Effector CD4-positive, alpha-beta T cell (primary cell): ENCODE measurements at places on chromosomes 6 and 20.

DNA sequence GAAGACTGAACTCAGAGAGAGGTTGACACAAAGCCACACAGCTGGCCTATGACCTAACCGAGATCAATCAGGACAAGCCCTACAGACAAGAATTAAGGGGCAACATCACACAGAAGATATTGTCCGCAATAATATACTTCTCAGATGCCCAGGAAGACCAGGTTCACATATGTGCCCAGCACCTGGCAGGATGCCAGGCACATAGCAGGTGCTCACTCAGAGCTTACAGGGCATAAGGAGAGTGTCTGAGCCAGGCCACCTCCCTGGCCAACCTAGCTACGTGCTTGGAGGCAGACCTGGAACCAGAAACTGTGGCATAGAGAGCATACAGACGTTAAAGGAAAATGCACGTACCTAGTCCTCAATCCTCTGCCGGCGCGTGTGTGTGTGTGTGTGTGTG, 87.0 kb upstream of the LRFN2 start:
- no peak for DNase-seq

GRCh38 chr6:122736616-122737015, 42.9 kb upstream of the FABP7 start:
- DNase-seq = no peak

DNA sequence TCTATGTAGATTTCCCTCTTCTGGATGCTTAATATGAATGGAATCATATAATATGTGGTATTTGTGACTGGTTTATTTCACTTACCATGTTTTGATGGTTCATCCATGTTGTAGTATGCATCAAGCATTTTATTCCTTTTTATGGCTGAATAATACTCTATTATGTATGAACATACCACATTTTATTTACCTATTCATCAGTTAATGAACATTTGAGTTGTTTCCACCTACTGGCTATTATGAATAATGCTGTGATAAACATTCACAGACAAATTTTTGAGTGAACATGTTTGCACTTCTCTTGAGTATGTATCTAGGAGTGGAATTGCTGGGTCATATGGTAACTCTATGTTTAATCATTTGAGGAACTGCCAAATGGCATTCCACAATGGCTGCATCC, 14.9 kb upstream of the ZNF451 start:
- no peak for DNase-seq

DNA sequence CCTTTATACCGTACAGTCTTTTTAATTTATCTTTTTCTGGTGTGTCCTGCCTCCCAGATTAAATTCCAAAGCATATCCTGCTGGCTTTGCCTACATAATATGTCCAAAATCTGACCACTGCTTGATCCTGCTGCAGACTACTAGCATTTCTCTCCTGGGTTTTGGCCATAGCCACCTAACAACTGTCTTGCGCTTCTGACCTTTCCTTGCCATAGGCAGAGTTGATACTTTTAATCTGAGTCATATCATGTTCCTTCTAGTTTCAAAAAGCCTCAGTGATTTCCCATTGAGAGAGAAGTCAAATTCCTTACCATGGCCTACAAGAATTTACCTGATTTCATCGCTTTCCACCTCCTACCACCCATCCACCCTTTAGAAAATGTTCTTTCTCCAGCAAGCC, 104.8 kb downstream of the BCKDHB start:
- no peak for DNase-seq

DNA sequence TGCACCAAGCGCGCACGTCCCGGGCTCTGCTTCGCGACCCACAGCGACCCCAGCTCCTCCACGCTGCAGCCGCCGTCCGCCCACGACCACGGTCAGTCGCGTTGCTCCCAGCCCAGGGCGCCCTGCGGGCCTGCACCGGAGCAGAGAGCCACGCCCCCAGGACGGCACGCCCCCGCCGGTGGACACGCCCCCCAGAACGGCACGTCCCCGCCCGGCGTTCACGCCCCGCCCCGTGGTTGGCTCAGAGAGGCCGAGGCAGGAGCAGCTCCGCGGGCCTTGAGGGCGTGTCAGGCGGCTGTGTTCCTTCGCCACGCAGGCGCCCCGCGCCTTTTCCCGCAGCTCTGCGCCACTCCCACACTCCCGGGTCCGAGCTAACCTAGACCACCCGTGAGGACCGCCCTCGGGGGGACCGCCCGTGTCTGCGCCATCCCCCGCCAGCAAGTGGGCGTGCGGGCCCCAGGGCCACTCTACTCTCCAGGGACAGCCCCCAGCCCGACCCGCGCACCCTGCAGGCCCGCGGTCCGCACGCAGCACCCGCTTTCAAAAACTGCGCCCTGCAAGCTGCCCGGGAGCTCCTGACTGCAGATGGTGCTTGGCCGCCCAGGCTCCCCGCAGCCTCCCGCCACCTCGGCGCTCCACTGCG, at the start of gene RNASET2:
TSS of gene RNASET2 (minus strand) at position 107 of the 643 bp plus-strand sequence. CDS start 368 bp downstream, outside the sequence.
- peak; percentile 99 for DNase-seq

GRCh38 chr6:79718509-79719247, 87.5 kb downstream of the SH3BGRL2 start:
- DNase-seq = no peak

GRCh38 chr6:107399935-107400334, 59.4 kb downstream of the PDSS2 start:
- no peak for DNase-seq

DNA sequence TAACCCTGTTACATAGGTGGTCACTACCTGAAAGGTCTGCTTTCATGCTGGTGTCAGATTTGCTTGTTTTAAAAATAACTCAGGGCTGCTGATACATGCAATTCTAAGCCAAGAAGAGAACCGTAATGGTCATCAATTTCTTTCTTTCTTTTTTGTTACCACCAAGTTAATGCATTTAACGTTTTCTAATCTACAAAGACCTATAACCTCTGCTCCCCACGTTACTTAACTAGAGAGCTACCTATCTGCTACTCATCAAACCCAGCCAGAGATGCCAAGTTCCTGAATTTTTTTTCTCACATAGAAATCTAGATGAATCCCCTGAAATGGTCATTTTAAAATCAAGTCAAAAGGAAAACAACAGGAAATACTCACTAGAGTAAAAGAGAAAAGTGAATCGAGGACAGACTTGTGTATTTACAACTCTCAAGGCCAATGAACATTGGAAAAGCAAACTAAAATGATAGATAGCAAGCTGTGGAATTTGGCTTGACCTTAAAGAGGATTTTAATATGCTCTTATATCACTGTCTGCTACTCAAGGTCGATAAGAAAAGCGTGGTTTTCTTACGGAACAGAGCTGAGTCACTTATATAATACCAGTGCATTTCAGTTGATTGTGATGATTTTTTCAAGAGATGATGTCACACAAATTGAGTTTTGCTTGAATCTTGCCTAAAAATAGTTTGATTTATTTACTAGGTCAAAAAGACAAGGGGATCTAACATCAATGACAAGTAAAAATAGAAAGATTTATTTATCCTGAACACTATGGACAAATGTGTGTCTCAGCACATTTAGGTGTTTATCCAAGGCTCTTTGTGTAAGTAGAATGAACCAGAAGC, 67.9 kb downstream of the SGK1 start:
- no peak for DNase-seq

DNA sequence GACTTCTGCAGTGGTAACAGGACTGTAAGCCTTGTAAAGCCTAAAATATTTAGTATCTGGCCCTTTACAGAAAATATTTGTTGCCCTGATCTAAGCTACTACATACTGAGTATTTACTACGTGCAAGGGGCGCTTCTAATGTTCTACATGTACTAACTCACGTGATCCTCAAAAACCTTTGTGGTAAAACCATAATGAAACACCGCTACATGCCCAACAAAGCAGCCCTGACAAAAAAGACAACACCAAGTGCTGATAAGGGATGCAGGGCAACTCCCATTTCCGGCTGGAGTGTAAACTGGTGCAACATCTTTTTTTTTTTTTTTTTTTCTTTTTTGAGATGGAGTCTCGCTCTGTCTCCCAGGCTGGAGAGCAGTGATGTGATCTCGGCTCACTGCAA, 85.0 kb downstream of the SULF2 start:
- no peak for DNase-seq

DNA sequence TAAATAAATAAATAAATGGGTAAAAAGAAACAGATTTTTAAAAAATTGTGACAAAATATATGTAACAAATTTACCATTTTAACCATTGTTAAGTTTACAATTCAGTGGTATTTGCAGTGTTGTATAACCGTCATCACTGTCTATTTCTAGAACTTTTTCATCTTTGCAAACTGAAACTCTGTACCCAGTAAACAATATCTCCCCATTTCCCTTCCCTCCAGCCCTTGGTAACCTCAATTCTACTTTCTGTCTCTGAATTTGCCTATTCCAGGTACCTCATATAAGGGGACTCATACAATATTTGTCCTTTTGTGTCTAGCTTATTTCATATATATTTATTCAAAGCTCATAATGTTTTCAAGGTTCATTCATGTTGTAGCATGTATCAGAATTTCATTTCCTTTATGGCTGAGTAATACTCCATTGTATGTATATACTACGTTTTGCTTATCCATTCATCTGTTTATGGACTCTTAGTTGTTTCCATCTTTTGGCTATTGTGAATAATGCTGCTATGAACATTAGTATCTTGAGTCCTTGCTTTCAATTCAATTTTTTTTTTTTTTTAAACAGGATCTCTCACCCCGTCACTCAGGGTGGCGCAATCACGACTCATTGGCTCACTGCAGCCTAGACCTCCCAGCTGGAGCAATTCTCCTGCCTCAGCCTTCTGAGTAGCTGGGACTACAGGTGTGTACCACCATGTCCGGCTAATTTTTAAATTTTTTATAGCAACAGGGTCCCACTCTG, 8.9 kb downstream of the MANBAL start:
- no peak for DNase-seq

- DNase-seq = no peak
Measured at GRCh38 chr6:122059918-122060317, 339.5 kb upstream of the HSF2 start.

DNA sequence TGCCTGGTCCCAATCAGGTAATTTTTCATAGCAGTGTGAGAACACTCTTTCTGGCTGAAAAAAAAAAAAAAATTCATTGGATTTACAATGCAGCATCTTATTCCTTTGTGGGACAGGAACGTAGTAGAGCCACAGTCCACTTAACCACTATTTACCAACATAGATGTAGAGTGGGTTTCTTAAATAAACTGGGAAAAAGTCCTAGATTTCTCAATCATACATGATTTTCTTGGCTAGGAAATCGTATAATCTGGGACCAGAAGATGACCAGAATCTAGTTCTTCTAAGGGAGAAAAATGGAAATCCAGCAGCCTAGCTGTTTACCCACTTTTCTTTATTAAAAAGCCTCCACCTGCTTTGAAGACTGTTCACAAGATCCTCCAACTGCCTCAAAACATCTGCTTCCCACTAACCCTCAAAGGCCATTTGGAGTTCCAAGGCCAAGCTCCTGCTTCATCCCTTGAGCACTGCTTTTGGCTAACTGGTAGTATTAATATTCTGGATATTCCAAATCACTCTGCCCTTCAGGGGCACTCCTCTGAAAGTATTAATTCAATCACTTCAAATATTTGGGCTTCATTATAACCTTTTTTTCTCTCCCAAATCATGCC, 70.4 kb downstream of the FYN start:
- DNase-seq = no peak

DNA sequence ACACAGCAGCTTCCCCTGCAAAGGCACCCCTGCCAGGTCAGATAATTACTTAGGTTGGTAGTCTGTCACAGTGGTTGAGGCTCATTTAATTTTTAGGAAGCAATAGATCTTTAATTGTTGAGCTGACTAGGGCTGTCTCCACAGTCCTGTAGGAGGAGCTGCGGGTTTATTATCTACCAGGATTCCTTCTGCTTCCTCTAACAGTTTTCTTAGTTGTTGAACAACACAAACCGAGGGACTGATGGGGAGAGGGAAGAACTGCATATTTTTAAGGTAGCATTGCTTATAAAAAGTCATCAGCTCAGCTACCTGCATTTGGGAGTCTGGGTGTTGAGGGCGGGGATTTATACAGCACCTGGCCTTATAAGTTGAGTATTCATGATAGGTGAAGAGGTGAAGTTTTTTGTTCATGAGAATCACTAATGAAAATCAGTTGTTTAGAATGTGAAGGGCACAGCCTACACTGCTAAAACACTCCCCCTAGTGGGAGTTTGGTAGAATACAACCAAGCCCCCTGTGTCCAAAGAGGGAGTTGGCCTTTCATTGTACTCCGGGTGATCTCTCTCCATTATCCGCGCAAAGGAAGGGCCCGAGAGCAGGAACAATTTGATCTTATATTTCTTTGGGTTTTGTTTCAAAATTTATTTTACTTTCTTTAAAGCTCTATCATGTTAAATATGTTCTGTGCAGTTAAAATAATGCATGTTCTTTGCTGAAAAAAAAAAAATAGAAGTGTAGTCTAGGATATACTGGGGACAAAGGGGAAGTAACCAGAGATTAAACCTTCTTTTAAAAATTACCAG, 69.6 kb downstream of the SSR1 start:
- DNase-seq = peak; percentile 28

DNA sequence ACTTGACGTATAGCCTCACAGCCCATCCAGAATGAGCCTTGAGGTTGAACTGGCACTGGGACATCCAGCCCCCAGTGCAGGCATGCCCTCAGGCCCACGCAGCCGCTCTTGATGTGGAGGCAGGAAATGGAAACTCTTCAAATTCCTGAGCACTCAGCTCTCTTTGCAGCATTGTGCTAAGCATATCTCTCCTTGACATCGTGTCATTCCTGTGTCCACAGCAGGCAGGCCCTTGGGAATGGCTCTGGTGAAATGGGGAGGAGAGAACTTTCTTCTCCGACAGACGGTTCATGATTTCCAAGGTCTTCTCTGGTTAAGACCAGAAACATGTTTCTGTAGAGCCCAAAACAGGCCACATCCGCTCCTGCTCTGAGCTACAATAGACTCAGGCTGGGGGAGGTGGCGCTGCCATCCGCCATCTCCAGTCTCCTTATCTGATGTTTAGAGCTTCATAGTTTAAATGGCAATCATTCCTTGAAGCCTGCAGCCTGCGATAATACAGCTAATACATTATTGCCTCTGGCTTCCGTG, 248.8 kb downstream of the CDH4 start:
- no peak for DNase-seq

- DNase-seq = no peak
Measured at GRCh38 chr6:134041093-134041492, 11.3 kb downstream of the SLC2A12 start.

DNA sequence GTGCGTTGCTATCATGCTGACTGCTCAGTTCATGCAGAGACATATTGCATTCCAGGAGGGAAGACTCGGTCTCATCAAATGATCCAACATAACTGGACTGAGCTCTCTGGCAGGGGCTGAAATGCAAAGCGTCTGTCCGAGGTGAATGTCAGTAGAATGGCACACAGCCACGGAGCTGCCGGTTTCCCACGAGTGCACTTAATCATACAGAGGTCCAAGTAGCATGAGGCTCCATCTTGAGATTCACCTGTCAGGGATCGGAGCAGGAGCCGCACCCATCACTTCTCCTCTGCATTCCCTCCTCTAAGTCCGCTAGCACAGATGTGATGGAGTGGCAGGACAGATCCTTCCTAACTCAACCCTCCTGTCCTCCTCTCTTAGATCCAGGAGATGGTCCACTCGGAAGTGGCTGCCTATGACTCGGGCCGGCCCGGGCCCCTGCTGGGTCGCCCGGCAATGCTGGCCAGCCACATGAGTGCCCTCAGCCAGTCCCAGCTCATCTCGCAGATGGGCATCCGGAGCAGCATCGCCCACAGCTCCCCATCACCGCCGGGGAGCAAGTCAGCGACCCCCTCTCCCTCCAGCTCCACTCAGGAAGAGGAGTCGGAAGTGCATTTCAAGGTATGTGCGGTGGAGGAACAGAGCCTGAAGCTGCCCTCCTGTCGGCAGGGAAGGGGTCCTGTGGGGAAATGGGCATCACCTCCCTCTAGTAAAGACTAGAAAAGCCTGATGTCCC, 135.9 kb downstream of the JPH2 start:
- no peak for DNase-seq
